ENCODE measurements at places on chromosomes 7 and 10. TPM values are rescaled to one million over a fixed set of nuclear protein-coding genes. Genes with fewer than 3 reads are reported as not detected.

IKZF1 gene
- not detected for total RNA-seq

RBP4 gene
- total RNA-seq = not detected

CLCN1 gene
- total RNA-seq = 0.13 TPM

PTPRN2 gene
- total RNA-seq = 0.78 TPM

SPDYE6 gene
- not detected for total RNA-seq

ASIC3 gene
- 0.96 TPM for total RNA-seq

KNDC1 gene
- total RNA-seq = not detected

STEAP2 gene
- 19.6 TPM for total RNA-seq

HOXA3 gene
- 8.1 TPM for total RNA-seq
